ENCODE measurements at places on chromosomes 16 and 17. TPM values are rescaled to one million over a fixed set of nuclear protein-coding genes. Genes with fewer than 3 reads are reported as not detected.
A peak's percentile ranks its signal among the peaks of the same experiment; 100 is the strongest.

The MAP3K14 gene
- 11.1 TPM for total RNA-seq

The DHRS7C gene
- 0.40 TPM for total RNA-seq

The RSKR gene
- 3.2 TPM for total RNA-seq

The QRICH2 gene
- 5.7 TPM for total RNA-seq

The CLEC18B gene
- 1.9 TPM for total RNA-seq

The SULT1A1 gene
- 150 TPM for total RNA-seq

The LPO gene
- total RNA-seq: not detected

DNA sequence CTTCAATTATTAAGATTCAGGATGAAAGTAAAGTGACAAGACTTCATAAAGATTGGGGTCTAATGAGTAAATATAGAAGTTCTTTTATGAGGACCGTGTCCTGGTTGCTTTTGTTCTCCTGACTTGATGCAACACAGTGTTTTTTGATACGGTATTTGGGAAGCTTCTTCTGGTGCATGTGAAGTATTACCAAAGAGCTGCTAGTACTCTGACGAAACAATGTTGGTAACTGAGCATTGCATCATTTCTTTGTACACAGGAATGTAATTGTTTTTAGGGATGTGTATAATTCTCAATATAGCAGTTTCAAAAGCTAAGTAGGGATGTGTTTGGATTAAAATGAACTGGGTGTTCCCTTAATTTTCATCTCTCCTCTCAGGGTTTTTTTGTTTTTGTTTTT is 15.9 kb downstream of the KPNB1 start:
- no peak for DNase-seq

- no peak for DNase-seq
These were observed 155.9 kb downstream of the NTN1 start for GRCh38 chr17:9177212-9177611.

DNA sequence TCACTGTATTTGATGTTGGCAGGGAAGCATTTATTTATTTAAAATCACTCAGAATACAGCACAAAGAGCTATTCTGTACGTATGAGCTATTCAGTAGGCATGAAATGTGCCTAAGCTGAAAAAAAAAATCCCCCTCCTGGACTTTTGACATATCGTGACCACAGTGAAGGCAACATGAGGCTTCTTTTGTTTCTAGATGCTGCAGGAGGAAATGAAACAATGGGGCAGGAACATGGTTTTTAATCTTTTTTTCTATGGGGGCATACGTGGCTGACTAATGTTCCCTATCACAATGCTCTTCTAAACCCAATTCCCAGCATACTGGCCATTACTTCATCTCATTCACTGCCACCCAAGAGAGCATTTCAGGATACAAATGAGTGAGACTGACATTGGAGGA is 191.0 kb upstream of the PMFBP1 start:
- no peak for DNase-seq

DNA sequence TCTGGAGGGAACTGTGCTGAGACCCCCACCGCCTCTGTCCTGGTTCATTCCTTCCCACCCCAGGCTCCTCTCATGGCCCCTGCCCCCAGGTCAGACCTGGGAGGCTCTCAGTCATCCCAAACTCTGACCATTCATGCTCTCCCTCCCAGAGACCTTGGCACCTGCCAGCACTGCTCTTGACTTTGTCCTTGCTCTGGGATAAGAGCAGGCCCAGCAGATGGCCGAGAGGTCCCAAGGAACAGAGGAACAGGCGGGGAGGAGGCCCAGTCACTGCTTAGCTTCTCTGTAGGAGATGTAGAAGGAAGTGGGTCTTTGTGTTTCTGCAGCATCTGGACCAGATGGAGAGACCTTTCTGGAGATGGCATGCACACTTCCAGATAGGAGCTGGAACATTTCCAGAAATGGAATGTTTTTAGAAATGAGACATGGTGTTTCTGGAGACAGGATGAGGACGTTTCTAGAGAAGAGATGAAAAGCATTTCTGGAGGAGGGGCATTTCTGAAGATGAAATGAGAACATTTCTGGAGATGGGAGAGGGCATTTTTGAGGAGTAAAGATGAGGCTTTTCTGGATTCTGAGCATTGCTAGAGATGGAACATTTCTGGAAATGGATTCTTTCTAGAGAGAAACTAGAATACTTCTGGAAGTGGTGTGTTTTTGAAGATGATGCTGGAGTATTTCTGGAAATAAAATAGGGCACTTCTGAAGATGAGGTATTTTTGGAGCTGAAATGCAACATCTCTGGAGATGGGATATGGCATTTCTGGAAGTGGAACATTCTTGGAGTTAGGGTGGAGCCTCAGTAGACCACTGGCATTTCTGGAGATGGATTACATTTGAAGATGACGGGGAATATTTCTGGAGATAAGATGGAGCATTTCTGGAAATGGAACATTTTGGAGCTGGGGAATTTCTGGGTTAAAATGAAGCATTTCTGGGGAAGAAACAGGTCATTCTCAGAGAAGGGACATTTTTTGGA is 55.2 kb downstream of the RAI1 start:
- no peak for DNase-seq

- DNase-seq: no peak
These were observed 90.2 kb downstream of the MARCHF10 start for GRCh38 chr17:62717889-62718288.

DNA sequence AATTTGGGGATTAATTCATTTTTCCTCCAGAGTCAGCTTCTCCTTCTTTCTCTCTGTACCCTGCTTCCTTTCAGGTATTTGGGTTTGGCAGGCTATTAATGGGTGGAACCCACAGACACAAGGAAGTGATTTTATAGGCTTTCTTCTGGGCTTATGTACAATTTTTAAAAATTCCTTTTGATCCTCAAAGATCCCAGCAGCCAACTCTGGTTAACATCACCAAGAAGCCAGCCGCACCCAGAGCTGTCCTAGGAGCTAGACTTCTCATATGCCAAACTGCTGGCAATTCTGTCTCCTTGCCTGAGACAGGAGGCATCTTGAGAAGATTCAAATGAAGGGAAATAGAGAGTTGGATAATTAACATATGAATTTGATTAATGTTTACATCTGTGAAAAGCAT is 47.2 kb upstream of the ELAC2 start:
- no peak for DNase-seq

GRCh38 chr17:50127697-50128361 is 2.1 kb downstream of the SAMD14 start:
- DNase-seq: no peak

DNA sequence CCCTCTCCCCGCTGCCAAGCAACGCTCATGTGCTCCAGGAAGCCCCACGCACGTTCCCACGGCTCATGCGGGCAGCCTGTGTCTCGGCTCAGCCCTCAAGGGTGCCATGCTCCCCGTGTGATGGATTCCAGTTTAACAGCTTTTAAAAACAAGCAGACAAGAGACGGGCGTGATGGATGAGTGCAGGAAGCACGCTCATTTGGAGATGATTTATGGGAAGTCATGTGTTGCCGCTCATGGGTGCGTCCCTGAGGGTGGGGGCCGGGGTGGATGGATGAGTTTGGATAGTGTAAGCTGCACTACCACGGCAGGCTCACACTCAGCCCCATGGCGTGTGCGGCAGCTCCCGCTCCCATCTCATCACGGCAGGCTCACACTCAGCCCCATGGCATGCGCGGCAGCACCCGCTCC is 132.8 kb downstream of the RBFOX3 start:
- no peak for DNase-seq

DNA sequence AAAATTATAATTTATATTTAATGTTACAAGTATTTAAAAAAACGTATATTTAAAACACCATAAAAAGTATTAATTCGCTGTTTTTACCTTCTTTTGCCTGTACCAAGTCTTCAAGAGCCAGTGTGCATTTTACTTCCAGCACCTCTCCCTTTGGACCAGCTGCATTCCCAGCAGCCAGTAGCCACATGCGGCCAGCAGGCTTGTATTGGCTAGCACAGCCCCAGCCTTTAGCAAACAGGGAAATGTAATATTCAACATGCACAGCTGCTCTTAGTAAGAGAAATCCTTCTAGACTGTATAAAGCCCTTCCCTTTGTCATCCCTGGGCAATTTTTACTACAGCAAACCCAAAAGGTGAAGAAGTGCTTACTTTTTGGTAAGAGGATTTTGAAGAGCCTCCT is 6.6 kb downstream of the DHODH start:
- no peak for DNase-seq

GRCh38 chr16:4499196-4499555 is 23.0 kb downstream of the HMOX2 start:
- DNase-seq: no peak

DNA sequence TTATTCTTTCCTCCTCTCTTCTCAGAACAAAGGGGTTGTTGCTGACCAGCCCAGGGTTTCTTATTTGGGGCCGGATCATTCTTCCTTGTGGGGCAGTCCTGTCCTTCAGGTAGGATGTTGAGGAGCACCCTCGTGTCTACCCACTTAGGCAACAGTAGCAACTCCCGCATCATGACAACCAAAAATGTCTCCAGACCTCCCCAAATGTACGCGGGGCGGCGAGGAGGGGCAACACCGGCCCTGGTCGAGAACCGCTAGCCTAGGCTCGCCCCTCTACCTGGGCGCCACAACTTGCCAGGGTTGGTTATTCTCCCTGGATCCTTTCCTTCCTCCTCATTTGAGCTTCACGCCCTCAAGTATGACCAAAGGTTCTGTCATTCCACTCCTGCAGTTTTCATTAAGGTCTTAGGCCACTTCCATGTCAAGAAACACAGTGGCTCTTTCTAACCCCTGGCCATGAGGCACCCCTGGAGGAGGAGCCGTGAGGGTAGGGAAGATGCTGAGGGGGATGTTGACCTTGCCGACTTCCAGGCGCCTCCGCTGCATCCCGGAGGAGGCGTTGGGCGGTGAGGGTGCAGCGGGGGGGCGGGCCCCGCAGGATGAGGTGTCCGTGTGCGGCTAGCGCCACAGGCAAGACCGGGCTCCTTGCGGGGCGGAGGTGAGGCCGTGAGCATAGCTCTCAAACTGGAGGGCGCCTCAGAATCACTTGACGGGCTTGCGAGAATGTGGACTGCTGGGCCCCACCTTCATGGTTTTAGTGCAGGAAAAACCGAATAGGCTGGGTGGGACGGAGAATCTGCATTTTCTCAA is 712 bp upstream of the SPECC1 start:
- peak; percentile 28 for DNase-seq

GRCh38 chr17:76546556-76547182 is 6.8 kb downstream of the PRCD start:
- DNase-seq: no peak

DNA sequence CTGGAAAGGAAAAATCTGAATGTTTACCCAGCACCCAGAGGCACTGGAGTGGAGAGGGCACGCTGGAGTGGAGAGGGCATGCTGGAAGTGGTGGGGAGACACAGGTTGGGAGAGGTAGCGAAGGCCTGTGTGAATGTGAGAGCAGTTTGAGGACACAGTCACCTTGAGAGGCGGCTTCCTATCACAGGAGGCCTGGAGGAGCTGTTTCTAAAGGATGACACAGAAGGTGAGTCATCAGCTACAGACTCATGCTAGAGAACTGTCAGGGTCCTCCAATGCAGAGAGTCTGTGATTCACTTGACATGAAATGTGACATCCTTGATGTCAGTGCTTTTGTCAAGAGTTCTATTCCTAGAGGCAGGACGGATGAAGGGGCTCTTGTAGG is 13.8 kb downstream of the CTRL start:
- no peak for DNase-seq

DNA sequence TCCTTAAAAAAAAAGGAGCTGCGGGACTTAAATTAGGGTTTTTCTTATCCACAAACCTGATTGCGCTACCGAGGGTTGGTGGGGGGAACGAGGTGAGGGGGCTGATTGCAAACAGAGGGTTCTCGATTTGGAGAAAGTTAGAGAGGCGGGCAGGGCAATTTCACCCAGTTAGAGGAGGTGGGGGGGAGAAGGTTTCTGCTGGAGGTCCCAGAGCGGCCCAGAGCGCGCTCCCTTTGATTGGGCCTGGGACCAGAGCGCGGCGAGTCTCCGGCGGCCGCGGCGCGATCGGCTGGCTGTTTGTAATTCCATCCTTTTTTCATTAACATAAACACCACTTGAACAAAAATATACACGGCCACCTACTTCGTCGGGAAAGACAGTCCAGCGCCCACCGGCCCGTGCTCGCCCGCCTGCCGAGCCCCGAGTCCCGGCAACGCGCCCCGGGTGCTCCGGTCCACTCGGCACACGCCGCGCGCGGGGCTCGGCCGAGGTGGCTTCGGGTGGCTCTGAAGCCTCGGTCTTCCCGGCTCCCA is 13.3 kb upstream of the FOXF1 start:
- no peak for DNase-seq

DNA sequence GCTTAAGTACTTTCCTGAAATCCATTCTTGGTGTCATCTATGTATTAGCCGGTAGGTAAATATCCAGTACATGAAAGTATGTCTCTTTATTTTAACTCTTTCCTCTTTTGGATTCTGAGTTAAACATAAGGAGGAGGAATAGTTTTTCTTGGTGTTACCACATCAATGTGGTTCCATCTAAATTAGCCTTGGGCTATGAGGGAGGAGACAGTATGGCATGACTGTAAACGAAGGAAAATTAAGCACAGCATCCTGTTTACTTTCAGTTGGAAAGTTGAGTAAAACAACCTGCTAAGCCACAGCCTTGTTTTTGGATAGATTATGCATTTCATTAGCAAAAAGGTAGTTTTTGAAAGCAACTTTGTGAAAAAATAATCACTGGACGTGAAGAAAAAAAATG is 693.0 kb upstream of the SOX9 start:
- DNase-seq: no peak

- no peak for DNase-seq
These were observed 8.6 kb upstream of the AKTIP start for GRCh38 chr16:53511403-53512280.

- no peak for DNase-seq
These were observed 1.6 kb downstream of the SUMO2 start for GRCh38 chr17:75181110-75181509.

DNA sequence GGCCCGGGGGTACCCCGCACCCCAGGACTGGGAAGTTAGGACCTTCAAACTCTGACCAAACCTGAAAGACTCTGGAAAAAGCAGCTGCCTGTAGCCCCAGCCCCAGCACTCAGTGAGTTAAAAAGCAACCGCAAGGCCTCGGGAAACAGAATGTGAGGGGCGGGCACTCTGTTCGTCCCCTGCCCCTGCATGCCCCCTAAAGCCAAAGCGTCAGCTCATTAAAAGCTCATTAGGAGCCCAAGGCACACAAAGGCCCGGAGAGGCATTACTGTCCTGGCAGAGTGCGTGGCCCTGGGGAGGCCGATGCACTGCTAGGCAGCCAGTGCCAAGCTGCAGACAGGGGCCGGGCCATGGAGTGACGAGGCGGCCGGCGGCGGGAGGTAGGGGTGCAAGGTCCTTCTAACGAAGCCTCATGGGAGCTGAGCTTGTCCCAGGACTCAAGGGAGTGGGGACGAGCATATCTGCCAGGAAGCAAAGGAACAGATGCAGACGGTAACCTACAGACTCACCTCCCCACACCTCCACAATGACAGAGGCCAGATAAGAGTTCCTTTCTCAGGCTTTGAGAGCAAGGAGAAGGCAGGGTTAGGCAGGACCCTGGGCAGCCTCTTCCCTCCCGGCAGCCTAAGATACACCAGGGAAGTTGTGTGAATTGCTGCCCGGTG is 116.8 kb downstream of the ENGASE start:
- no peak for DNase-seq
